ENCODE measurements at places on chromosomes 2 and 18.

GRCh38 chr2:231319867-231320266 lies 75.6 kb upstream of the B3GNT7 start:
- DNase-seq: no peak

GRCh38 chr2:124995185-124995912 lies 970.3 kb downstream of the CNTNAP5 start:
- no peak for DNase-seq

GRCh38 chr2:74374509-74375205 lies 5.5 kb downstream of the DCTN1 start:
- peak; percentile 88 for DNase-seq

DNA sequence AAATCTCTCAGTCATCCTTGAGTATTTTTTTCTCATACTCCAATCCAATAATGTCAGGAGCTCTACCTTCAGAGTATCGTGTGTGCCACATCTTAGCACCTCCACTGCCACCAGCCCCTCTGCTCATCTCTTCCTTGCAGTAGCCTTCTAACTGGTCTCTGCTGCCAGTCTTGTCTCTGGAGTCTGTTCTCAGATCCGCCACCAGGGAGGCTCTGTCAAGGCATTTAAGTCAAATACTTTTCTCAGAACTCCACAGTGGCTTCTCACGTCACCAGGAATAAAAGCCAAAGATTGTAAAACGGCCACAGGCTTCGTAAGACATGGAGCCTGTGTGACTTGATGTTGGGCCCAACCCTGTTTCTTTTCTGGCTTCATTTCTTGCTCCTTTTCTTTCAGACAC lies 7.1 kb downstream of the UNC50 start:
- DNase-seq: no peak

DNA sequence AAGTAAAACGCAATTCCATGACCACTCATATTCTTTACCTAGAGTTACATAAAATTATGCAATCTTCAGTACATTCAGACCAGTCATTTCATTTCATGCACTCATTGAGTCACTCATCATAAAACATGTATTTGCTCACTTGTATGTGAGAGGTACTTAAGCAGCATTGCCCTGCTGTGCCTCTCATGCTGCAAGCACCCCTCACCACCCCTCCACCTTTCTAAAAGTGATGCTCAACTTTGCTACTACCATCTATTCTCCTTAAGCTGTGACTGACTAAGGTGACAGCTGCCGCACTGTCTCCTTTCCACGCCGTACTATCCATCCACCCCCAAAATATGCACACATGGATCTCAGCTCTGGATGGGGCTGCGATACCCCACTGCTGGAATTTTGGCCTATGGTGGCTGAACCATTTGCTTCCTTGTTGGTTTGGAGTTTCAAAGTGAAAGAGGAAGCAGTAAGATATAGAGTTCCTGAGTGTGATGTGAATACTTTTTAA lies 7.2 kb downstream of the ARHGAP25 start:
- peak; percentile 33 for DNase-seq

DNA sequence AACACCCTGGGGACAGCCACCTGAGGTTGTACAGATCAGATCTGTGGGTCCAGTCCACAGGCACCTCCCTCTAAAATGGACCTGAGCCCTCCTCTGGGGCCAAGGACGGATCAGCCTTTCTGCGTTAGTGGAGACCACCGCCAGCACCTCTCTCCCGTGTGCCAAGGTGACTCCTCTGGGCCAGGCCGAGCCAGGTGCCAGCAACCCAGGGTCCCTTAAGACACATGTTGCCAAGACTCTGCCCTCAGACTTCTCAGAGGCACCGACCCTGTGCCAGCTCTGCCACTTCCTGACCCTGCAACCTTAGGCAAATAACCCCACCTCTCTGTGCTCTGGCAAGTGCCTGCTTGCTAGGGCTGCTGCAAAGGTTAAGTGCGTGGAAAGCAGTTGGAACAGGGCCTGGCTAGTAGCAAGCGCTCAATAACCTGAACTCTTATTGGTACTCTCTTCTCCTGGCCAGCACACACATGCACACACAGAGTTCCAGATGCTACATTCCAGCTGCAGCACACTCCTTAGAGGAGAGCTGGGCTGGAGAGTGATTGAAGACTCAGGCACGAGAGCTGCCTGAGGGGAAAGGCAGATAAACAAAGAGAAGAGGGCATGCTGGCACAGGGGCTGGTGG lies 105.6 kb downstream of the TNS1 start:
- DNase-seq: no peak

DNA sequence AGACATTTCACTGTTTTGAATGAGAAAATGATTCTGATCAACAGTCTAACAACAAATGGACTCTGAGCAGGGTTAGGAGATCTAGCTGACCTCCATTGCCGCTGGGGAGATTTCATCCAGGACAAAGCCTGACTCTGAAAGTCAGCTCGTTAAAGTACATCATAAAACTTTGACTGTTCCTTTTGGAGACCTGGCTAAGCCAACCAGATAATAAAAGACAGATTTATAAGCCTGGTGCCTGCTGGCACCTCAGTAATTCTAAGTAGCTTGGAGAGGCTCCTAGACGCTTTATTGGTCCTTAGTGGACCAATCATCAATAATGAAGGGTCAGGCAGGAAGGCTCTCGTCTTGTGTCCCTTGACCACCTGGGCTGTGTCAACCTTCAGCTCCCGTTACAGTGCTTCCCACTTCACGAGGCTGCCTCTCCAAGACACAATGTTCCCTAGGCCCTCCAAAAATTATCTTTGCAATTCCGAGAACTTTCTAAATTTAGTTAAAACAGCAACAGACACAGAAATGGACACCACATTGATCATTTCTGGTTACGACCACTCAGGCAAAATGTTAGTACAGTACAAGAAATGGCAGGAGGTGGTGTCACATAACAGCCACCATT lies 47.9 kb upstream of the PMAIP1 start:
- no peak for DNase-seq

Measured in iris pigment epithelial cell (primary cell).